Right renal cortex interstitium (tissue), 3 donors: ENCODE measurements at places on chromosomes 6 and 20. TPM values are rescaled to one million over a fixed set of nuclear protein-coding genes. Genes with fewer than 3 reads are reported as not detected.

Gene PRND
- 5.7 TPM for polyA plus RNA-seq

Gene FAM184A
- polyA plus RNA-seq: 11.5 TPM

Gene RAET1E
- polyA plus RNA-seq: 0.43 TPM

Gene LTA
- polyA plus RNA-seq: 0.13 TPM

Gene TSBP1
- not detected for polyA plus RNA-seq

Gene CLDN20
- 0.74 TPM for polyA plus RNA-seq

Gene CLIC5
- polyA plus RNA-seq: 194 TPM

Gene HLA-DQB1
- polyA plus RNA-seq: 7.7 TPM

Gene FERMT1
- polyA plus RNA-seq: 3.6 TPM

Gene FAM83B
- 9.2 TPM for polyA plus RNA-seq

Gene EYA2
- polyA plus RNA-seq: 0.83 TPM

Gene OVOL2
- polyA plus RNA-seq: 1.1 TPM

Gene MYT1
- 0.35 TPM for polyA plus RNA-seq

Gene CNBD2
- polyA plus RNA-seq: 0.82 TPM

Gene PDE7B
- polyA plus RNA-seq: 8.7 TPM

Gene CEP43
- polyA plus RNA-seq: 27.4 TPM

Gene CPXM1
- 256 TPM for polyA plus RNA-seq

Gene HUS1B
- not detected for polyA plus RNA-seq

Gene RNF182
- 3.4 TPM for polyA plus RNA-seq

Gene SLC25A27
- polyA plus RNA-seq: 31.0 TPM

Gene OOEP
- polyA plus RNA-seq: not detected

Gene PRSS35
- 36.9 TPM for polyA plus RNA-seq

Gene BPIFB4
- polyA plus RNA-seq: not detected

Gene TNF
- polyA plus RNA-seq: 0.16 TPM

Gene TFAP2A
- 27.9 TPM for polyA plus RNA-seq

Gene E2F3
- polyA plus RNA-seq: 17.7 TPM

Gene ZSCAN31
- 11.8 TPM for polyA plus RNA-seq

Gene PLEKHG1
- 35.1 TPM for polyA plus RNA-seq
